NCI-H460 (cell line): ENCODE measurements at places on chromosomes 5 and 9. TPM values are rescaled to one million over a fixed set of nuclear protein-coding genes. Genes with fewer than 3 reads are reported as not detected.

KCNV2 gene
- total RNA-seq: not detected in 2 replicates

FBXO4 gene
- total RNA-seq: 11.4 and 18.3 TPM in 2 replicates

SCGB3A2 gene
- total RNA-seq: not detected in 2 replicates

SPINK7 gene
- not detected in 2 replicates for total RNA-seq

ENTREP1 gene
- 0.14 and 0.15 TPM in 2 replicates for total RNA-seq

- no peak for DNase-seq
Measured at GRCh38 chr9:114484854-114485443, 20.3 kb downstream of the WHRN start.

DNA sequence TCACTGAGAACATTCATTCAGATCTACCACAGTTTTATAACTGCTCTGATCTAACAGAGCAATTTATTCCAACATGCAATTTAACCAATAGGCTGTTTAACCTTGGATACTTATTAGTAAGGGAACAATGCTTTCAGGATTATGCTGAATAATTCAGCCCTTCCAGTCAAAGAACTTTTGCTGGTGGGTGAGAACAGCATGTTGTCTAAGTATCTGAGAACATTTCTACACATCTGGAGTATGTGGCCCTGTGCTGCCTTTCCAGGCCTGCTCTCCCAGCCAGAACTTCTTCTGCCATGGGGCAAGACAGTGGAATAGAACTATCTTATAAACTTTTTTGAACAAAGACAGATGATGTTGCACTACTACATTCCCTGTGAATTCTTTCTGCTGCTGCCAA lies 55.8 kb downstream of the NFIB start:
- no peak for DNase-seq

- DNase-seq: no peak
Measured at GRCh38 chr9:75852746-75853145, 37.7 kb upstream of the PCSK5 start.

GRCh38 chr9:76729980-76730737 lies 34.1 kb upstream of the PCA3 start:
- DNase-seq: no peak

GRCh38 chr5:158135682-158136179 lies 276.8 kb upstream of the CLINT1 start:
- no peak for DNase-seq

- no peak for DNase-seq
Measured at GRCh38 chr5:131943916-131944315, 1.5 kb downstream of the MEIKIN start.

- no peak for DNase-seq
Measured at GRCh38 chr5:103177543-103177942, 57.4 kb downstream of the PPIP5K2 start.

DNA sequence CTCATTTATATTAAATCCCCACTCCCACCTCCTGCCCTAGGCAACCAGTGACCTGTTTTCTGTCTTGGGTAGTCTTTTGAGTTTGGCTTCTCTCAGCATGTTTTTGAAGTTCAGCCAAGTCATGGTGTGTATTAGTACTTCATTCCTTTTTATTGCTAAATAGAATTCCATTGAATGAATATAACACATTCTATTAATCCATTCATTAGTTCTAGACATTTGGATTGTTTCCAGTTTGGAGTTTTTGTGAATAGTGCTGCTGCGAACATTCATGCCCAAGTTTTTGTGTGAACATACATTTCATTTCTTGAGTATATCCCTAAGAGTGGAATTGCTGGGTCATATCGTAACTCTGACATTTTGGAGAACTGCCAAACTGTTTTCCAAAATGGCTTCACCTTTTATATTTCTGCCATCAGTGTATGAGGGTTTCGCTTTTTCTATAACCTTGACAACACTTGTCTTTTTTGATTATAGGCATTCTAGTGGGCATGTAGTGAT lies 2.7 kb downstream of the ZNF346 start:
- DNase-seq: no peak

GRCh38 chr9:16970321-16970720 lies 99.9 kb upstream of the BNC2 start:
- DNase-seq: no peak

GRCh38 chr9:99235926-99236634 lies 14.0 kb downstream of the SEC61B start:
- DNase-seq: no peak
